ENCODE measurements at places on chromosomes 3 and 15.

- DNase-seq, result no peak
These were observed 77.3 kb downstream of the FAM174B start for GRCh38 chr15:92578096-92578835.

GRCh38 chr3:116886202-116886893 lies 176.8 kb downstream of the TUSC7 start:
- no peak for DNase-seq

DNA sequence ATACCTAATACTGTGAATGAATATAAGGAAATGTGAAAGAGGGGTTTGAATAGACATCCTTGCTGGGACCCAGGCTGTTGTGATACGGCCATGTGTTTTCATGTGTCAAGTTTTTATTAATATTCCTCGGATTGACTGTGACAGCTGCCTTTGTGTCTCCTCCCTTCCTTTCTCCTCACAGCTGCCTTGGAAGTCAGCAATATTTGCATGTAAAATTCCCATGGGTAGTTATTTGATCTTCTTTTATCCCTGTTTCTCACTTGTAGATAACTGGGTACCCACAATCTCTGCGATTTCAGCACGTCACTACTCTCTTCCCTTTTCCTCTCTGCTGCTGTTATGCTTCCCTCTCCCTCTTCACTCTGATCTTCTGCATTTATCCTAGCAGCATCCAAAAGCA lies 9.4 kb downstream of the GPR156 start:
- DNase-seq, result no peak

GRCh38 chr3:24981924-24982323 lies 446.1 kb upstream of the RARB start:
- DNase-seq, result no peak

DNA sequence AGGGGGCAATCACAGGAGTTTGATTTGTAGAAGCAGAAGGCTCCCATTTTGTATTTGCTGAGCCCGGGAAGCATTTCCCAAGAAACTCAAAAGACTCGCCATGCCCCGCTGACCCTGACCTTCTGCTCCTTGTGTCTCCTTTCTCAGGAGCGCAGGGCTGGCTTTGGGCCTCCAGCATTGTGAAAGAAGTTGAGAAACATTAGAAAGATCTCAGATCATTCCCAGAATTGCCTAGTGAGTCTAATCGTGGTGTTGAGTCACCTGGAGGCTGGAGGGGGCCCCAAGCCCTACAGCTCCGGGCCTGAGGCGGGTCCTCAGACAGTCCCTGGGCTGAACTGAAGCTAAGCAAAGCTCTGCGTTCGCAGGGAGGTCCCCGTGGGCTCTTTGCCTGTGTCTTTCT lies 10.9 kb upstream of the PIGZ start:
- no peak for DNase-seq

- no peak for DNase-seq
These were observed 100.6 kb downstream of the IGF2BP2 start for GRCh38 chr3:185724251-185724650.

- DNase-seq, result no peak
These were observed 72.6 kb upstream of the CDIN1 start for GRCh38 chr15:36506733-36507356.

Data from mucosa of descending colon (tissue), 3 donors.